ENCODE measurements at places on chromosomes 4 and X. TPM values are rescaled to one million over a fixed set of nuclear protein-coding genes. Genes with fewer than 3 reads are reported as not detected.
A peak's percentile ranks its signal among the peaks of the same experiment; 100 is the strongest.

GRCh38 chr4:82587826-82588540 lies 26.2 kb upstream of the TMEM150C start:
- H3K4me1 ChIP-seq, result no peaks in the 10 kb centered on the region
- DNase-seq, result no peak
- H3K36me3 ChIP-seq, result no peaks in the 10 kb centered on the region
- no peak overlapping the region for H3K27ac ChIP-seq

GRCh38 chr4:163485589-163485988 lies 8.9 kb upstream of the TMA16 start:
- DNase-seq, result no peak
- H3K4me1 ChIP-seq, result no peaks in the 10 kb centered on the region
- H3K36me3 ChIP-seq, result no peaks in the 10 kb centered on the region
- H3K4me3 ChIP-seq, result no peak overlapping the region
- H3K27me3 ChIP-seq, result peaks cover 31% of the 10 kb centered on the region

DNA sequence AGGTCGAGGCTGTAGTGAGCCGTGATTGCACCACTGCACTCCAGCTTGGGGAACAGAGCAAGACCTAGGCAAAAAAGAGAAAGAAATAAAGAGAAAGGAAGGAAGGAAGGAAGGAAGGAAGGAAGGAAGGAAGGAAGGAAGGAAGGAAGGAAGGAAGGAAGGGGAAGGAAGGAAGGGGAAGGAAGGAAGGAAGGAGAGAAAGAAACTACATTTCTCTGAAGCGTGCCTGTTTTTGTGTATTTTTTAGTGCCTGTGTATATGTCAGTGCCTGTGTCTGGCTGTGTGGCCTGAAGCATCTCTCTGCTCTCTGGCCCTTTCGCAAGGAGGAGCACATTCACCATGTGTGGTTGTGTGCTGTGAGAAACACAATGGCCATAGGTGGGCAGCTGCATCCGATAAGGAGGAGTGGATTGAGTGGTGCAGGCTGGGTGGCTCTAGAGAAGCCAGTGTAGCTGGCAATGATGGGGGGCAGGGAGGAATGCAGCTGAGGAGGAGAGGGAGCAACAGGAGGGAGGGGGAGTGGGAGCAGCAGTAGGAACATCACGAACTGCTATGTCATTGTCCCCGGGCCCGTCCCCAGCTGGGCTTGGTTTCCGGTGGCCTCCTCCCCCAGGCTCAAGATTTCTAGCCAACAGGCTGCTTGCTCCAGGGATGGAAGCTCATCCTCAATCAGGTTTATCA lies 11.4 kb downstream of the SYN1 start:
- H3K36me3 ChIP-seq, result no peaks in the 10 kb centered on the region
- no peak overlapping the region for H3K4me3 ChIP-seq
- DNase-seq, result no peak
- H3K27ac ChIP-seq, result no peak overlapping the region
- peaks cover 5% of the 10 kb centered on the region for H3K27me3 ChIP-seq

DNA sequence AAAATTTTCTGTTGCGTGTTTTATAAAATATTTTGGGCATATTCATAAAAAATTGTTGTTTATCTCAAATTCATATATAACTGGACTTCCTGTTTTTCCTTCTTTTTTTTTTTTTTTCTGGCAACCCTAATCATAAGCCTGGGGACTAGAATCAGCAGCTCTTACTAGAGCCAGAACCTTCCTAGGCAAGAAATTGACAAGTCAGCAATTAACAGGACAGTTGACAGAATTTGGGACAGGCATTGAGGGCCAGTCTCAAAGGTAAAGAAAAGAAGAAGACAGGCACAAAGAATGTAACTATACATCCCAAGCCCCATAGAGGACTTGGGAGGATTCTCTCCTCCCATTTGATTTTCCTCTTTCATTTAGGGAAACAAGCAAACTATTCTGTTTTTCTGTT lies 35.0 kb upstream of the HS3ST1 start:
- no peak overlapping the region for H3K27ac ChIP-seq
- peaks cover 6% of the 10 kb centered on the region for H3K4me1 ChIP-seq
- no peak for DNase-seq
- peaks cover 6% of the 10 kb centered on the region for H3K36me3 ChIP-seq
- H3K27me3 ChIP-seq, result no peaks in the 10 kb centered on the region

GRCh38 chrX:15202454-15203177 lies 67.3 kb downstream of the ASB9 start:
- no peaks in the 10 kb centered on the region for H3K27me3 ChIP-seq
- DNase-seq, result no peak
- H3K4me1 ChIP-seq, result peaks cover 24% of the 10 kb centered on the region
- no peak overlapping the region for H3K4me3 ChIP-seq

DNA sequence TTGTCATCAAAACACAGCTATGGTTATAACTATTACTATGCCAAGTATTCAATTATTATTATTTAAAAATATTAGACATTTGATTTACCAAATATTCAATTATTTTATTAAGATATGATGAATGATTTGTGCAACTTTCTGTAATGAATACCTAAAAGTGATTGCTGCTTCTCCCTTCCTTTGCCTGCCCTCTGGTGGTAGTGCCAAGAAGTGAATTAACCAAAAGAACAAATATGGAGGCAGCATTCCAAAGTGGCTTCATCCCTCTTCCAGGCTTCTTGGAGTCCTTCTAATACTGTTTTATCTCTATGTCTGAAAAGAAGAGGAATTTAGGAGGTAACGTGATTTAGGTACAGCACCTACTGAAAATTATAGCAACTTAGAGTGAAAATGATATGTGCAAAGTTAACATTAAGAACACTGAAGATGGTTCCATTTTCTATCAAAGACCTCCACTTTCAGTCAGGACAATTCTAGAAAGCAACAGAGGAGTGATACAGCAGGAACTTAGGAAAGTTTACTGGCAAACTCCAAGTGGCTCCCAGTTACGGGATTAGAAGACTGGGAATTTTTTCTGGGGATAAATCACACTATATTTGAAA lies 43.0 kb downstream of the ENPEP start:
- H3K27me3 ChIP-seq, result peaks cover 20% of the 10 kb centered on the region
- H3K4me3 ChIP-seq, result no peak overlapping the region
- no peaks in the 10 kb centered on the region for H3K36me3 ChIP-seq
- no peak for DNase-seq

DNA sequence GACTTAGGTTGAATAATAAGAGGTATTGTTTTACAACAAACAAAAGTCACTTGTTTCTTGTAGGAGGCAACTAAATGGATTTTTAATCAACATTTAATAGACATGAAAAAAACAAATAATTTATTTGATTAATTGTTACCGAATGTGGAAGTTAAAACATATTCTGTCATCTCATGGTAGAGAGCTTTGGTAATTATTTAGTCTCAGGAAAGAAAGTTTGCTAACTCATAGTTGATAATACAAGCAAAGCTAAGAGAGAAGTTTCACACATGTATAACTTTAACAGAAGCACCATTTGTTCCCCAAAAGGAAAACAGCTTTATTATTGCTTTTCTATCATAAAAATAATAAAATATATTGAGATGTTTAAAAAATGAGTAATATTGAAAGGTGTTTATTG lies 44.9 kb downstream of the GUCY1A1 start:
- no peak for DNase-seq
- H3K36me3 ChIP-seq, result no peaks in the 10 kb centered on the region
- H3K4me3 ChIP-seq, result no peak overlapping the region
- H3K27me3 ChIP-seq, result peaks cover 5% of the 10 kb centered on the region

DNA sequence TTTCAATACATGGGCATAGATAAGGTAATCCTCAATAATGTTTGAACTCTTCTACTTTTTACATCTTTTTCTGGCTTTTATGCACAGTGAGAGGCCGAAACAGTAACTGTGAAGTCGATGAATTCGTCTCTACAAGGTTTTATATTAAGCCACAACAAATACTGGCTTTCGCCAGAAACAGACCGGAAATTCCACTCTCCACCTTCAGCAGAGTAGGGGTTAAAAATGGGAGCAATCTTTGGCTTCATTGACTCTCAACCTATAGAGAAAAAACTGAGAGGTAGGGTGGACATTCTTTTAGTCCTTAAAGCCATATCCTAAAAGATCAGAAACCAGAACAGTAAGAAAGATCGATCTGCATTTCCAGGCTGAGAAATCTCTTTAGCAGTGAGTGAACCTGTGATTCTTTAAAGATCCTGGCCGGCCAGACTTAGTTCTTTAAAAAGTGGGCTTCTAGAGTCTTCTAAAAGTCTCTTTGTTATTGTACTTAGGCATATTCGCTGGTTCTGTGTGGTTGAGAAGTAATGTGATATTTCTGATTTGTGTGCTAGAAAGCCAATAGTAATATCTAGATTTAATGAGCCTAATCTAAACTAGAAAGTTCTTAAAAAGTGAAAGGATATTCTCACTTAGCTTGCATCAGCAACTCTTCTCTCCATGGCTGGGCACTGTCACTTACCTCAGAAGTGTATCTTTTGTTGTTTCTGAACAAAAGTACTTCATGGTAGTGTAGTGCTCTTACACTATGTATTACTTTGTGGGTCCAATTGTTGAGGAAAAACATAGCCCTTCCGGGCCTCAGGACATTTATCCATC lies 2.0 kb downstream of the HSPA4L start:
- peaks cover 70% of the 10 kb centered on the region for H3K27me3 ChIP-seq
- DNase-seq, result no peak
- peaks cover 19% of the 10 kb centered on the region for H3K4me1 ChIP-seq
- no peak overlapping the region for H3K27ac ChIP-seq

DNA sequence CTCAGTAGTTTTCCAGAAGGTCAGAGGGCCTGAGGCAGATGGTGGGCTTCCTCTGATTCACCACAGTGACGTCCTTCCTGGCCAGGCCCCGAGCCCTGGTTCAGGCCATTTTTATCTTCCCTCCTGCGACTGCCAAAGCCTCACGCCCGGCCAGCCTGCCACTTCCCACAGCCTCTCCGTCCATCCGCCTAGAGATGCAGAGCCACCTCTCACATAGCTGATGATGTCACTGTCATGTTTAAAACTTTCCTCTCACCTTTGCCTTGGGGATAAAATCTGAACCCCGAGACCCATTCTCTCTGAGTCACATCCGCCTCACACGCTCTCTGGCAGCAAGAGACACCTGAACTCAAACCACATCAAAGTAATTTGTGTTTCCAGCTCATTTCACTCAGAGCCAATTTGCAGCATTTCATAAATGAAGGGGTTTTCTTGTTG lies 175.3 kb downstream of the QDPR start:
- H3K27me3 ChIP-seq, result no peaks in the 10 kb centered on the region
- H3K27ac ChIP-seq, result peak overlapping the region; percentile 96
- H3K36me3 ChIP-seq, result peaks cover 2% of the 10 kb centered on the region
- peaks cover 45% of the 10 kb centered on the region for H3K4me1 ChIP-seq
- H3K4me3 ChIP-seq, result peak overlapping the region; percentile 64

GRCh38 chr4:90624781-90625180 lies 497.6 kb downstream of the CCSER1 start:
- H3K4me1 ChIP-seq, result no peaks in the 10 kb centered on the region
- no peaks in the 10 kb centered on the region for H3K36me3 ChIP-seq
- H3K4me3 ChIP-seq, result no peak overlapping the region
- H3K27ac ChIP-seq, result no peak overlapping the region

DNA sequence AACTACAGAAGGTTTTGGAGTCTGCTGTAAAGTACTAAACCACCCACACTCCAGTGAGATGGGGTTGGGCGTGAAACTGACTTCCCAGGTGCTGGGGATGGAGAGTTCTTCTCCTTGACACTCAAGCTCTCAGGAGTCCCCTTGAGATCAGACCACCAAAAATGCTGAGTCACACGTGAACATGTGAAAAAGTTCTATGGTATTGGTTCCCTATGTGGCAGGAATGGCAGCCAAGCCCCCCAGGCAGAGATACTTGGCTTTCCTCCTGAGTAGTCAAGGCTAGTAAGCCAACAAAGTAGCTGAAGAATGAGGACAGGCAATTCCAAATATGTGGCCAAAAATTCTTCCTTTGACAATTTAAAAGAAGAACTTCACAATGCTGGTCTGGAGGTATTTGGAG lies 222.0 kb upstream of the ADAMTS3 start:
- no peak overlapping the region for H3K4me3 ChIP-seq
- H3K4me1 ChIP-seq, result no peaks in the 10 kb centered on the region
- no peaks in the 10 kb centered on the region for H3K36me3 ChIP-seq
- no peak overlapping the region for H3K27ac ChIP-seq

DNA sequence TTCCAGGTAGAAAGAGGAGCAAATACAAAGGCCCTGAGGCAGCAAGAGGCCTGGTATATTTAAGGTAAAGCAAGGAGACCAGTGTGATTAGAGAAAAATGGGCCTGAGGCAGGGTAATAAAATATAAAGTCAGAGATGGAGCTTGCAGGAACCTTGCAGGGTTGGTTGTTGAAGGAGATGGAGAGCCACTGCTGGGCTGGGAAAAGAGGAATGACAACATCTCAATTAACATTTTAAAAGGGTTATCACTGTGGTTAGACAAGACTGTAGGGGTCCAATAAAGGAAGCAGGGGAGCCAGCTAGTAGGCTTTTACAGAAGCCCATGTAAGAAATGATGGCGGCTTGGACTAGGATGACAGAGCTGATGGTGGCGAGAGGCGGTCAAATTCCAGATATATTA lies 205.5 kb upstream of the MBNL3 start:
- H3K27ac ChIP-seq, result no peak overlapping the region
- peaks cover 12% of the 10 kb centered on the region for H3K27me3 ChIP-seq
- H3K4me1 ChIP-seq, result no peaks in the 10 kb centered on the region

- H3K27me3 ChIP-seq, result no peaks in the 10 kb centered on the region
- H3K36me3 ChIP-seq, result no peaks in the 10 kb centered on the region
- DNase-seq, result no peak
- no peak overlapping the region for H3K4me3 ChIP-seq
- H3K27ac ChIP-seq, result no peak overlapping the region
Observed at GRCh38 chr4:129839687-129840086, 743.7 kb downstream of the C4orf33 start.

GRCh38 chr4:56297776-56298175 lies 89.5 kb downstream of the AASDH start:
- H3K27ac ChIP-seq, result no peak overlapping the region
- H3K36me3 ChIP-seq, result no peaks in the 10 kb centered on the region
- DNase-seq, result no peak
- H3K4me1 ChIP-seq, result peaks cover 6% of the 10 kb centered on the region
- H3K4me3 ChIP-seq, result no peak overlapping the region

GRCh38 chr4:181418496-181418895 lies 824.7 kb upstream of the TENM3 start:
- H3K36me3 ChIP-seq, result no peaks in the 10 kb centered on the region
- no peaks in the 10 kb centered on the region for H3K27me3 ChIP-seq
- H3K4me1 ChIP-seq, result no peaks in the 10 kb centered on the region
- no peak overlapping the region for H3K27ac ChIP-seq

- no peak overlapping the region for H3K27ac ChIP-seq
- H3K4me3 ChIP-seq, result no peak overlapping the region
- H3K4me1 ChIP-seq, result no peaks in the 10 kb centered on the region
- no peak for DNase-seq
Observed at GRCh38 chr4:173073939-173074500, 94.6 kb upstream of the GALNT7 start.

FATE1 gene
- not detected for total RNA-seq

ANOS1 gene
- not detected for total RNA-seq

SCML2 gene
- total RNA-seq, result 3.4 TPM

NUDT11 gene
- total RNA-seq, result 3.9 TPM

MAGEB10 gene
- total RNA-seq, result not detected

MAML3 gene
- total RNA-seq, result 2.1 TPM

CACNA1F gene
- total RNA-seq, result 0.72 TPM

IGBP1 gene
- 36.0 TPM for total RNA-seq

CXCL1 gene
- not detected for total RNA-seq

BRCC3 gene
- total RNA-seq, result 41.7 TPM

ACSL4 gene
- 63.2 TPM for total RNA-seq

USP51 gene
- total RNA-seq, result 2.0 TPM

ODAM gene
- total RNA-seq, result not detected

TMEM187 gene
- total RNA-seq, result 3.4 TPM

GPR82 gene
- total RNA-seq, result 0.14 TPM

LEF1 gene
- 239 TPM for total RNA-seq
